ENCODE measurements at places on chromosomes 13 and 19. TPM values are rescaled to one million over a fixed set of nuclear protein-coding genes. Genes with fewer than 3 reads are reported as not detected.
A peak's percentile ranks its signal among the peaks of the same experiment; 100 is the strongest.

DNA sequence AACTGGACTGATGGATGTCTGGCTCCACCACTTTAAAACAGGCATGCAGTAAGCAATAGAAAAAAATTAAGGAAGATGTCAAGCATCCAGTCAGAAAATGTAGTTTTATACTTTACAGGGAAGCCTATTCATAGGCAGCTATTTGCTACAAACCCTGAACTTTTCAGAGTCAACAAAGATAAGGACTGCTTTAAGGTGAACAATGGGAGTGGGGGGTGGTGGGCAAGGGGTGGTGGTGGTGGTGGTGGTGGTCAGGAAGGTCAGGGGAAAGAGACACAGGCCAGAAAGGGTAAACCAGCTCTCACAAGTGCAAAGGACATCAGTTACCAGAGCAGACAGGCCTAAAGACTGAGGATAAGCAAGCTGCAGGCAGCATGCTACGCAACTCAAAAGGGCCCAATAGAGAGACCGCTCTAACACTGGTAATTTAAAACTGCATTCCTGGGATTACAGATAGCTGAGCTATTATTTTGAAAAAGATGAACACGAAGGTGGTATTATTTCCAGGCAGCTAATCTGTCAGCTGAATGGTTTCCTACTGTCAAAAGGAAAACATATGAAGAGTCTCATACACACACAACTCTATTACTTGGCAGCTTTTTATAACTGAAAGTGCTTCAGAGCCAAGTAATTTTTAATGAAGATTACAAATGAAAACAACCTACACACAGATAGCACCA is 14.8 kb downstream of the BRD4 start:
- peaks cover 52% of the 10 kb centered on the region for H3K4me1 ChIP-seq
- H3K4me3 ChIP-seq: no peak overlapping the region
- peak overlapping the region; percentile 4 for H3K27ac ChIP-seq
- H3K36me3 ChIP-seq: no peaks in the 10 kb centered on the region
- H3K27me3 ChIP-seq: no peaks in the 10 kb centered on the region

DNA sequence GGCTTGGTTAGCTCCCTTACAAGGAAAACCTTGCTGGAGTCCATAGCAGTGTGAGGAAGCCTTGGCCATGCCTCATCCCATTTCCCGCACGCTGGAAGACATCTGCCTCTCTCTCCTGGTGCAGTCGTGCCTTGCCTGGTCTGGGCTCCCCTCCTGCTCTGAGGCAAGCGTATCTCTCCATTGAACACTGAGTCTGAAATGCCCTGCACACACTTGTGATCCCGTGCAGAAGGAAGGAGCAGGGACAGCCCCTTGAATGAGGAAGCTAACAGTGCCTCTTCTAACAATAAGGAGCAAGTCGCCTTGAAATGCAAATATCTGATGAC is 407 bp upstream of the ZNF440 start:
- no peak overlapping the region for H3K27ac ChIP-seq
- H3K27me3 ChIP-seq: no peaks in the 10 kb centered on the region
- DNase-seq: no peak
- H3K4me1 ChIP-seq: no peaks in the 10 kb centered on the region
- peak overlapping the region; percentile 65 for H3K4me3 ChIP-seq

GRCh38 chr19:29620931-29621351 is 14.9 kb downstream of the POP4 start:
- H3K36me3 ChIP-seq: peaks cover under 1% of the 10 kb centered on the region
- no peak overlapping the region for H3K27ac ChIP-seq
- DNase-seq: no peak
- no peaks in the 10 kb centered on the region for H3K27me3 ChIP-seq

DNA sequence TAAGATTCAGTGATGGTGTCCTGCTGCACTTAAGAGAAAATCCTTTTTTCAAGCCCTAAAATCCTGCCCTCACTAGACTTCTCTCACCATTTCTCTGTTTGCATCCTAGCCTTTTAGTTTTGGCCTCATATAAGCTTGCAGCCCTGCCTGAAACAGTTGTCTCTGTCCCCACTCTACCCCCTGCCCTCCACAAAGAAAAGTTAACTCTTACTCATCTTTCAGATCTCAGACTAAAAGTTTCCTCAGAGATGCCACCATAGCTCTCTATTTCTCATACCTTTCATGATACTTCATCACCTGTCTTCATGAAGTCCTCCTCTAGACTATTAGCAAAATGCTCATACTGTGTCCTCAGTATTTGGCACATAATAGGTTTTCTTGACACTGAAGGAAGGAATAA is 33.1 kb downstream of the ITM2B start:
- no peaks in the 10 kb centered on the region for H3K4me1 ChIP-seq
- no peak overlapping the region for H3K27ac ChIP-seq
- peaks cover 19% of the 10 kb centered on the region for H3K36me3 ChIP-seq

GRCh38 chr19:19067276-19068072 is 3.7 kb downstream of the SLC25A42 start:
- H3K27ac ChIP-seq: no peak overlapping the region
- H3K36me3 ChIP-seq: no peaks in the 10 kb centered on the region
- H3K27me3 ChIP-seq: no peaks in the 10 kb centered on the region
- no peak overlapping the region for H3K4me3 ChIP-seq
- H3K4me1 ChIP-seq: peaks cover 17% of the 10 kb centered on the region

- H3K27me3 ChIP-seq: peaks cover 30% of the 10 kb centered on the region
- H3K36me3 ChIP-seq: no peaks in the 10 kb centered on the region
- H3K4me1 ChIP-seq: no peaks in the 10 kb centered on the region
- DNase-seq: no peak
- H3K27ac ChIP-seq: no peak overlapping the region
- peak overlapping the region; percentile 20 for H3K4me3 ChIP-seq
Measured at GRCh38 chr13:57633950-57634838, 2.6 kb downstream of the PCDH17 start.

The SIGLEC6 gene
- not detected for polyA plus RNA-seq

DNA sequence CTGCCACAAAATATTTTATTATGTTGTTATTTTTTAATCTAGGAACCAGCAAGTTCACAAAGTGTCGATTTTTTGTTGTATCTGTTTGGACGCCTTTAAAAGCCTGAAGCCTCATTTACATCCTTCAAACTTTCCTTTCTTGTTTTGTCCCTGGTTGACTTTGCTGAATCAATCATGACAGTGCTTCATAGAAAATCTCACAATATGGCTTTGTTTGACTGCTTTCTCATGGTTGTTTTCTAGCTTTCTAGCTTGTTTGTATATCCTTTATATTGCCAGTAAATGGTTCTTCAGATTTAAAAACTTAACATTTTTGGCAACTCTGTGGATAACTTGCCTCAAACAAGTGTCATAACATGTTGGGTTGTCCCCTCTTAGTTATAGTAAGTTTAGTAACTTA is 84.1 kb upstream of the ATXN8OS start:
- no peaks in the 10 kb centered on the region for H3K4me1 ChIP-seq
- no peaks in the 10 kb centered on the region for H3K27me3 ChIP-seq
- H3K36me3 ChIP-seq: no peaks in the 10 kb centered on the region
- no peak for DNase-seq

The SIGLEC8 gene
- not detected for polyA plus RNA-seq

DNA sequence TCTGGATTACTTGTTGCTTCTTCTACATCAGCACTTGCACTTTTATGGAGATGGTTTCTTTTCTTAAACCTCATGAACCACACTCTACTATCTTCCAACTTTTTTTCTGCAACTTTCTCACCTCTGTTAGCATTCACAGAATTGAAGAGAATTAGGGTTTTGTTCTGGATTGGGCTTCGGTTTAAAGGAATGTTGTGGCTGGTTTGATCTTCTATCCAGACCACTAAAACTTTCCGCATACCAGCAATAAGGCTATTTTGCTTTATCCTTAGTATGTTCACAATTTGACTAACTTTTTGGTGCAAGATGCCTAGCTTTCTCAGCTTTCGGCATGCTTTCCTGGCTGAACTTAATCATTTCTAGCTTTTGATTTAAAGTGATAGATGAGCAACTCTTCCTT is 666.7 kb upstream of the MIR17HG start:
- no peaks in the 10 kb centered on the region for H3K36me3 ChIP-seq
- H3K27ac ChIP-seq: no peak overlapping the region
- H3K4me3 ChIP-seq: no peak overlapping the region

- peaks cover 15% of the 10 kb centered on the region for H3K4me1 ChIP-seq
- no peaks in the 10 kb centered on the region for H3K36me3 ChIP-seq
- no peaks in the 10 kb centered on the region for H3K27me3 ChIP-seq
- H3K4me3 ChIP-seq: no peak overlapping the region
- DNase-seq: peak; percentile 72
- H3K27ac ChIP-seq: peak overlapping the region; percentile 63
Measured at GRCh38 chr13:26561651-26562511, 4.4 kb downstream of the WASF3 start.

GRCh38 chr13:111216166-111216960 is 101.3 kb downstream of the ARHGEF7 start:
- DNase-seq: peak; percentile 38
- H3K4me3 ChIP-seq: no peak overlapping the region
- no peak overlapping the region for H3K27ac ChIP-seq

- H3K4me1 ChIP-seq: no peaks in the 10 kb centered on the region
- DNase-seq: no peak
- no peaks in the 10 kb centered on the region for H3K36me3 ChIP-seq
- no peak overlapping the region for H3K4me3 ChIP-seq
- no peak overlapping the region for H3K27ac ChIP-seq
- H3K27me3 ChIP-seq: no peaks in the 10 kb centered on the region
Measured at GRCh38 chr13:86003029-86003428, 203.8 kb upstream of the SLITRK6 start.

DNA sequence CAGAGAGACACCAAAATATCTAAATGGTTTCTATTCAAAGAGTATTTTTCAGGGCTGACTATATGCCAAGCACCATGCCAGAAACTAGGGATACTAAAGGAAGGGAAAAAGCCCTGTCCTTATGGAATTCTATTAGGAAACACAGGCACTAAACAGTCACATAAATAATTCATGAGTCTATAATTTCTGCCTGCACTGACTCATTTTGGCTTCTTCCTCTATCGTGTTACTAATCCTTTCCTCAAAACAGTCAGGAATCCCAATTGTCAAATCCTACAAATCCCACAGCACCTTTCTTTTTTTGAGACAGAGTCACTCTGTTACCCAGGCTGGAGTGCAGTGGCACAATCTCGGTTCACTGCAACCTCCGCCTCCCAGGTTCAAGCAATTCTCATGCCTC is 29.2 kb downstream of the XPO4 start:
- H3K4me1 ChIP-seq: peaks cover 25% of the 10 kb centered on the region
- no peak overlapping the region for H3K4me3 ChIP-seq
- no peak for DNase-seq
- no peaks in the 10 kb centered on the region for H3K36me3 ChIP-seq
- peak overlapping the region; percentile 75 for H3K27ac ChIP-seq

The MAP1S gene
- 60.4 TPM for polyA plus RNA-seq

GRCh38 chr13:84137292-84137691 is 255.0 kb upstream of the SLITRK1 start:
- no peak overlapping the region for H3K4me3 ChIP-seq
- H3K27me3 ChIP-seq: no peaks in the 10 kb centered on the region
- no peaks in the 10 kb centered on the region for H3K4me1 ChIP-seq
- DNase-seq: no peak
- no peaks in the 10 kb centered on the region for H3K36me3 ChIP-seq

The ZFR2 gene
- 43.0 TPM for polyA plus RNA-seq

The CDX2 gene
- polyA plus RNA-seq: not detected

DNA sequence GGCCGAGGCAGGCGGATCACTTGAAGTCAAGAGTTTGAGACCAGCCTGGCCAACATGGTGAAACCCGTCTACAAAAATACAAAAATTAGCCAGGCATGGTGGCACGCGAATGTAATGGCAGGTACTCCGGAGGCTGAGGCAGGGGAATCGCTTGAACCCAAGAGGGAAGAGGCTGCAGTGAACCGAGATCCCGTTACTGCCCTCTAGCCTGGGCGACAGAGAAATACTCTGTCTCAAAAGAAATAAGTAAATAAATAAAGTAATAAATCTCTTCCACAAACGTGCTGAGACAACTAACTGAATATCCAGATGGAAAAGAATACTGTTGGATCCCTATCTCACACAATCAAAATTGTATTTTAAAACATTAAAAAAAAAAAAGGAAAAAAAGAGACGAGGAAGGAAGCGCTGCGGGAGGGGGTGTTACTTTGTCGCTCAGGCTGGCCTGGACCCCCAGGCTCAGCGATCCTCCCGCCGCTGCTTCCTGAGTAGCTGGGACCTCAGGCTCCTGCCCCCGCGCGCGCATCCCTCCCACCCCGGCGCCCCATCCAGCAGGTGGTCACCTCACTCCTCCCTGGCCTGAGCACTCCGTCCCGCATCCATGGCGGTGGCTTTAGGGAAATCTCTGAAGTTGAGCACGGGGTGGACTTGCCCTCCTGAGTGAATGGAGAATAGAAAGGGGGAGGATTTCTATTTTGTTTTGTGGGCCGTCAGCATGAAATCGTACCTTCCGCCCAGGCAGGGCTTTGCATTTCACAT is 628 bp upstream of the ZNF813 start:
- peaks cover 17% of the 10 kb centered on the region for H3K4me1 ChIP-seq
- no peaks in the 10 kb centered on the region for H3K36me3 ChIP-seq
- peak overlapping the region; percentile 96 for H3K4me3 ChIP-seq
- DNase-seq: no peak
- H3K27me3 ChIP-seq: no peaks in the 10 kb centered on the region

DNA sequence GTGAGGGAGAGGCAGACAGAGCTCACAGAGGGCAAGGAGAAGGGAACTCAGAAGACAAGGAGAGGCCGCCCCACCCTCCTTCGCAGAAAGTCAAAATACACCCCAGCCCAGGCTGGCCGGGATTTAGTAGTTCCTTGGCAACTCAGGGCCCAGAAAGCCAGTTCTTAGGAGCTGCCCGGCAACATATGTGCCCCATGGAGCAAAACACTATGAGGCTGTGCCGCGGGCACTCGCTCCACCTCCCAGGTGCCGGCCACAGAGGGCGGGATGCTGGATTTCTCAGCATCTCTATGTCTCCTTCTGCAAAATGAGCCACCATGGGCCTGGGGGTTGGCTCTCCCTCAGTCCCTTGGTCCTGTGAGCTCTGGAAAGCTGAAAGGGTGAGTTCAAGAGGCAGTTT is 93.8 kb upstream of the CACNA1A start:
- DNase-seq: no peak
- H3K4me1 ChIP-seq: peaks cover 3% of the 10 kb centered on the region
- H3K4me3 ChIP-seq: no peak overlapping the region
- no peaks in the 10 kb centered on the region for H3K36me3 ChIP-seq
- H3K27me3 ChIP-seq: no peaks in the 10 kb centered on the region

GRCh38 chr13:48165727-48166126 is 67.3 kb upstream of the ITM2B start:
- DNase-seq: no peak
- H3K36me3 ChIP-seq: no peaks in the 10 kb centered on the region
- no peak overlapping the region for H3K4me3 ChIP-seq
- H3K27ac ChIP-seq: no peak overlapping the region
- no peaks in the 10 kb centered on the region for H3K4me1 ChIP-seq

The FXYD5 gene
- 19.3 TPM for polyA plus RNA-seq

GRCh38 chr13:30998136-30999088 is 66.0 kb downstream of the TEX26 start:
- H3K27me3 ChIP-seq: peaks cover 8% of the 10 kb centered on the region
- peak; percentile 32 for DNase-seq
- H3K4me3 ChIP-seq: no peak overlapping the region
- no peak overlapping the region for H3K27ac ChIP-seq
- H3K36me3 ChIP-seq: no peaks in the 10 kb centered on the region
- H3K4me1 ChIP-seq: peaks cover 19% of the 10 kb centered on the region

GRCh38 chr19:52536448-52536800 is 9.0 kb downstream of the ZNF808 start:
- peak; percentile 16 for DNase-seq
- no peak overlapping the region for H3K27ac ChIP-seq
- no peaks in the 10 kb centered on the region for H3K27me3 ChIP-seq

The ZNF614 gene
- polyA plus RNA-seq: 16.7 TPM

The KIR3DL2 gene
- polyA plus RNA-seq: not detected
